CD4-positive, alpha-beta T cell (primary cell): ENCODE measurements at places on chromosomes 16 and 17.

DNA sequence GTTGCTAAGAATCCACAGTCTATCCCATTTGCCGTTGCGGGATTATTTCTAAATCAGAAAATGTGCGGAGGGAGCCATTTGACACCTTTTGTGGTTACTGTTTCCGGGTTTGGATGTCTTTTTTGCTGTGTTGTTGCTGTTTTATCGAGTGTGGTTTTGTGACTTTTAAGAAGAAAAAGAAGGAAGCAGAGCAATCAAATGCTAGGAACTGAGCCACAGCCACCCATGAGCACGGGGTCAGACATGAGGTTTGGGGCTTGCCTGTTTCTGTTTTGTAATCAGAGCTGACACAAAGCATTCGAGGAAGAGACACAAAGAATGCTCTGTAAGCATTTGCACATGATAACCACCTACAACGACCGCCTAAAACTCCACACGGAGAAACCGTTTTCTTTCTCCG, 53.1 kb upstream of the CHMP6 start:
- DNase-seq = no peak

DNA sequence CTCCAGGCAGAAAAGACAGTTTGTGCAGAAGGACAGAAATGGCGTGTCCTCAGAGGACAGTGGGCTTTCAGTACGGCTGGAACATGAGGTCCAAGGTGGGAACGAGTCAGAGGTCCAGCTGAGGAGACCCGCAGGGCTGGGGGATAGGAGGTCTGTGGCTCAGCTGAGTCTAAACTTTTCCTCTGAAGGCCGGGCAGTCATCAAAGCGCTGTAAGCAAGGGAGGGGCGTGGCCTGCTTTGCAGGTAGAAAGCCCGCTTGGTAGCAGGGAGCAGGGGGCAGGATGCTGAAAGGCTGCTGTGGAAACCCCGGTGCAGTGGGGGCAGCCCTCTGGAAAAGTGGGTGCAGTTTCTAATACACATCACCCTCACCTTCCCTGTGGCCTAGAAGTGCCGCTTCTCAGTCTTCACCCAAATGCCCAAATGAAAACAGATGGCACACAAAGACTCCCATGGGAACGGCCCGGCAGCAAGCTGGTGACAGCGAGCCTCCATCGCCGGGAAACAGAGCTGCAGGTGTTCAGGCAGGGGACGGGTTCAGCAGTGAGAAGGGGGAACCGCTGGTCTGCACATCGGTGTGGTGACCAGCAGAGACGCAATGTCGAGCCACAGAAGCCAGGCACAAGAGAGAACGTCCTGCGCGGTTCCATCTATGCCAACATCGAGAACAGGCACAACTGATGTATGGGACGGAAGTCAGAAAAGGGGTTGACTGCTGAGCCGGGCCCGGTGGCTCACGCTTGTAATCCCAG, 12.2 kb upstream of the OSGIN1 start:
- no peak for DNase-seq

DNA sequence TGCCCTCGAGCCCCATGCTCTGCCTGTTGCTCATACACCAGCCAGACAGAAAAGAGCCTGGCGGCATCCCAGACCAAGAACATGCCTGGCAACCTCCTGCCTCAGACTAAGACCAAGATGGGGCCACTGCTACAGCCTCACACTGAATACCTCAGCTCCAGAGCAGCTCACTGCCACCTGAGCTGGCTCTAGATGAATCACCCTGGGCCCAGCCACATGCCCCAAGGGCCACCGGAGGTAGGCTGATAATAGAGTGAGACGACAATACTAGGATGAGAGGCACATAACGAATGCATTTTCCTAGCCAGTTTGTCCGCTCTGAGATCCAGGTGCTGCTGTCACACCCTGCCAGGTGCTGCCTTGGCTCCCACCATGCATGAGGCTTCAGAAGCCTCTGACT, 13.0 kb downstream of the PIP4K2B start:
- no peak for DNase-seq

- no peak for DNase-seq
These were observed 685 bp upstream of the PSMD3 start for GRCh38 chr17:39979893-39980350.

- no peak for DNase-seq
These were observed 8.9 kb downstream of the METTL22 start for GRCh38 chr16:8630255-8630953.
